ENCODE measurements at places on chromosomes 5 and 9.

- no peak for DNase-seq
Measured at GRCh38 chr5:29697785-29698414, 1495.6 kb upstream of the CDH6 start.

DNA sequence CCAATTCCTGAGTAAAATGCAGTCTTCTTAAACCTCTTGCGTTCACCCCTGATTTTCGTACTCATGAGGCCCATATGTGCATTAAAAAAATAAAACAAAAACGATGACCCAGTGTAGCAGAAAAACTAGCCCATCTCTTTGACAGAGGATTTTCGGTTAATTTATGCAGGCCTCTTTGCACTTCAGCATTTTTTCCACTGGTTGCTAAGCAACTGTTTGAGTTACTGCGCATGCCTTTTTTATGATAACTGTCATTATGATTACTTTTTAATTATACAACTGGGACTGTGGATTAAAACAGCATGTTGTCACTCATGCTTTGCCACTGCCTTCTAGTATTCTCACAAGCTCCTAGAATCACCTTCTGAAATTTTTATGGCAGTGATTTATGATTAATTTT lies 165.0 kb downstream of the SMARCA2 start:
- no peak for DNase-seq

GRCh38 chr9:14437354-14438231 lies 123.7 kb upstream of the NFIB start:
- DNase-seq, result no peak

DNA sequence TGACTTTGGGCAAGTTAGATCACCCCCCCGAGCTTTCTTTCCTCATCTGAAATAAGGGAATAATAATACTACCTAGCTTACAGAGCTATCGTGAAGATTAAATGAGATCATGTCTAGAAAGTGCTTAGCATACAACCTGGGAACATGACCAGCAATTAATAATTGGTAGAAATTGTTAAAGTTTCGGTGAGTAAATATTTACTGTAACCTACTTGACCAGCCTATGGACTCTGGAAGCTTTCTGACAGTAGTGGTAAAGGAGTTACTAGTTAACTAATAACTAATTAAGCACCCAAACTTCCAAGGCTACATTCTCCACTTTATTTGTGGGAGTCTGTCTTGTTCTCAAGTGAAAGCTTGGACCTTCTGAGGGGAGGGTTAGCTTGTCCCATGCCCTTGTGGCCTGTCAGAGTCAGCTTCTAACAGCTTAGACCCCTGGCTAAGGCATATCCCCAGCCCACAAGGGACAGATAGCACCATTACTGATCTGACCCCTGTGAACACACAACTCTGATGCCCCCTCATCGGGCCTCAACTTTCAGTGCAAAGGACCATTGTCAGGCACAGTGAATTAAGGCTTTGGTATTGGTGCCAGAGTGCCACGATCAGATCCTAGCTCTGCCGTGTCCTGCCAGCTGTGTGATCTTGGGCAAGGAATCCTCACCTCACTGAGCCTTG lies 58.7 kb upstream of the SAP30L start:
- DNase-seq, result no peak

GRCh38 chr5:126486332-126486731 lies 63.1 kb downstream of the GRAMD2B start:
- DNase-seq, result no peak

DNA sequence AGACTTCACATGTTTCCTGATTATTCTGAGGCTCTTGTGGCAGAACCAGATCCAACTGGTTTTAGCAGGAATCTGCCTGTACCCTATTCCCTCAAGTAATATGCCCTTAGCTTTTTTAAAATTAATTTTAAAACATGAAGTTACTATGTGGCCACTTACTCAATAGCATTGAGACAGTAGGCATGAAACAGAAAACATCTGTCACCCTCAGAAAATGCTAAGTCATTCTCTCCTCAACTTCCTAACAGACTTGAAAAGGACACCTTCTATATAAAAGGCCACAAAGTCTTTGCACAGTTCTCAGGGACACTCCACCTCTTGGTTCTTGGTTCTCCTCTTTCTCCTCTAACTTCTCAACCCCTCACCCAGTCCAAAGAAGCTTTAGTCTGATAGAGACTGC lies 277.8 kb downstream of the RAB3C start:
- no peak for DNase-seq

GRCh38 chr5:166365164-166365563 lies 1926.3 kb upstream of the WWC1 start:
- no peak for DNase-seq

GRCh38 chr9:134320126-134320867 lies 6.0 kb upstream of the RXRA start:
- peak; percentile 25 for DNase-seq

GRCh38 chr5:78644741-78645300 lies 3.8 kb downstream of the LHFPL2 start:
- DNase-seq, result no peak

DNA sequence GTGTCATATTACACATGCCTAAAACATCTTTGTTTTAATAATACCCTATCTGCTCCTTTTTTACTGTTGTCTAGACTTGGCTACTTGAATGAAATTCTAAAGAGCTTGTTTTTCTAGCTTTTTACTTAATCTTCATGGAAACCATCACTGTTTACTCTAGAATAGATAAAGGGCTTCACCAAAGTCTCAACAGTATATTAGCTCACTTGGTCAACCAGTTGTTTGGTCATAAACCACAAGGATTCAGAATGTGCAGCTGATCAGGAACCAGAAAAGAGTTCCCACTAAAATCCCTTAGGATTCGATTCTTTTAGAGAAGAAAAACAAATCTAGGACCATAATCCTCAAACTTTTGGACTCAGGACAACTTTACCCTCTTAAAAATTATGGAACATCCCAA lies 38.0 kb downstream of the CDO1 start:
- no peak for DNase-seq

GRCh38 chr5:147567917-147568598 lies 58.2 kb upstream of the DPYSL3 start:
- no peak for DNase-seq

GRCh38 chr9:71752352-71752751 lies 16.0 kb downstream of the CEMIP2 start:
- no peak for DNase-seq

- no peak for DNase-seq
Measured at GRCh38 chr5:137035480-137035878, 463.6 kb downstream of the SPOCK1 start.

- no peak for DNase-seq
Measured at GRCh38 chr9:7844242-7844641, 44.7 kb upstream of the DMAC1 start.

GRCh38 chr5:18745042-18745987 lies 1111.1 kb downstream of the TAF11L14 start:
- peak; percentile 9 for DNase-seq

DNA sequence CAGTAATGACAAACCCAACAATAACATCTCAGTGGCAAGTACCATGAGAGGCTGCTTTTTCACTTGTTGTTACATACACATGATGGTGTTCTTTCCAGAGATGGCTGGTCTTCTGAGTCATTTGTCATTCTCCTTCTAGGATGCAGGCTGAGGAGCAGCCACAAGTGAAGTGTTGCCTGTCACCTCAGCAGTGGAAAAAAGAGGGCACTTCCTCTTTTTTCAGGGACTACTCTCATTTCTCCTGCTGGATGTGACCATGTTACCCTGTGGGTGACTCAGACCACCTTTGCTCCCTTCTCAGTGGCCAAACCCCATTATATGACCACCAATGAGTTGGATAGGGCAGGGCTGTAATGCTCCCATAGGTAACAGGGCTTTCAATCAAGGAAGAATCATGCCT lies 587.0 kb upstream of the ADAMTS16 start:
- no peak for DNase-seq

GRCh38 chr5:38793099-38793498 lies 52.7 kb upstream of the OSMR start:
- DNase-seq, result no peak

- DNase-seq, result no peak
Measured at GRCh38 chr5:171721464-171721863, 64.2 kb upstream of the SMIM23 start.

DNA sequence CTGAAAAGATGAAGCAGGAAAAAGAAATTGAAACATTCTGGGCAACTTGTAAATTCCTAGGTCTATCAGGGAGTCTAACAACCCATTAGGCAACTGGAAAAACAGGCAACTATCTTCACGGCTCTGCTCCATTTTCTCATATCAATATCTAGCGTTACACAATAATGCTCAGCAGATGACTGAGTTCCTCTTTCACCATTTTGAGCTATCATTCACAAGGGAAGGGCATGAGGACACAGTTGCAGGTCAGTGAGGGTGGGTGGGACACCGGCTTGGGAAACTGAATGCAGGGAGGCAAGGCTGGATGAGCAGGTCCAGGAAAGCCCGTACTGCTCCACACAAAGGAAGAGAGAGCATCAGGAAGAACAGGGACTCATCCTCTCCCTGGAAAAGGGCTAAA lies 67.0 kb downstream of the FRMD3 start:
- DNase-seq, result no peak

- DNase-seq, result no peak
Measured at GRCh38 chr9:2495221-2496005, 126.2 kb upstream of the VLDLR start.
